ENCODE measurements at places on chromosomes 7 and 10. TPM values are rescaled to one million over a fixed set of nuclear protein-coding genes. Genes with fewer than 3 reads are reported as not detected.

The SMO gene
- 35.9 TPM for total RNA-seq

The PTF1A gene
- total RNA-seq, result not detected

The NME8 gene
- 0.22 TPM for total RNA-seq

The HGF gene
- total RNA-seq, result 6.0 TPM

The CPA4 gene
- 2.0 TPM for total RNA-seq

The GOLGA7B gene
- 0.04 TPM for total RNA-seq

The MAGI2 gene
- 6.0 TPM for total RNA-seq

The PTN gene
- 73.8 TPM for total RNA-seq

The GPR85 gene
- total RNA-seq, result 1.2 TPM

The MYL7 gene
- total RNA-seq, result 13.0 TPM

All from muscle of leg (tissue), 16 donors.